ENCODE measurements at places on chromosomes 6 and 20.
A peak's percentile ranks its signal among the peaks of the same experiment; 100 is the strongest.

DNA sequence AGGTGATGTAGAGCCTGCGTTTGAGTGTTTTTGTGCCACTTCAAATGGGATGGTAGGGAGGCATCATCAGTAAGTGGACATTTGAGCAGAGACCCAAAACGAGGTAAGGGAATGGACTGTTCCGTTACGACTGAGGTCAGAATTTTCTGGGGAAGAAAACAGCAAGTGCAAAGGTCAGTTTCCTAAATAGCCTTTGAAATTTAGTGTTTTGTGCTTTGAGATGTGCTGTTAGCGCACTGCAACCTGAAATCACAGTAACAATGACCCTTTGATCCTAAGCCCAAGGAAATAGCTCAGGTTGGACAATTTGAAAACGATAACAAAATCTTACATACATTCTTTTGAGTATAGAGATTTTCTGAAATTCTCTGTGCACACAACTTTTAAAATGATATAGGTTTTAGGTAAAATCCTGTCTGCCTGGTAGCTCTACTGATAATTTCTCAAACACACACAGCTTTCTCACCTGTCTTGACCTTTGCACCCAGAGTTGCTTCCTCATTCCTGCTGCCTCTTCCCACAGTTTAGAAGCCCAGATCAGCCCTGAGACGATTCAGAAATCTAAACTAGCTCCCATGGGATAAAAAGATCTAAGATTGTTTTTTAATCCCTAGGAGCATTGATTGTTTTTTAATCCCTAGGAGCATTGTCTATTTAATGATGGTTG, 22.1 kb downstream of the DCBLD1 start:
- no peak for DNase-seq

- no peak for DNase-seq
Observed at GRCh38 chr20:16580620-16581019, 7.4 kb upstream of the KIF16B start.

GRCh38 chr6:122753000-122753687, 26.4 kb upstream of the FABP7 start:
- DNase-seq, result no peak

GRCh38 chr6:42555477-42556457, 8.1 kb upstream of the UBR2 start:
- DNase-seq, result peak; percentile 38

- no peak for DNase-seq
Observed at GRCh38 chr6:139863964-139864363, 489.5 kb upstream of the CITED2 start.

GRCh38 chr20:64077876-64078551, 1.3 kb downstream of the RGS19 start:
- DNase-seq, result no peak

DNA sequence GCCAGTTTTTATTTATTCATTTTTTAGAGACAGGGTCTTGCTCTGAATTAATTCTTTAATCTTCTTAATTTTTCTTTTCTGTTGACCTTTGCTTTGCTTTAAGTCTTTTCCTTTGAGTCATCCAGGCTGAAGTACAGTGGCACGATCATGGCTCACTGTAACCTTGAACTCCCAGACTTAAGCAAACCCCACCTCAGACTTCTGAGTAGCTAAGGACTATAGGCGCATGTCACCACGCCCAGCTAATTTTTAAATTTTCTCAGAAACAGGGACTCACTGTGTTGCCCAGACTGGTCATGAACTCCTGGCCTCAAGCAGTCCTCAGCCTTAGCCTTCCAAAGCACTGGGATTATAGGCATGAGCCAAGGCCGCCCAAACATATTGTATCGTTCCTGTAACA, 71.3 kb upstream of the GNRH2 start:
- DNase-seq, result no peak
